NAMALWA (cell line): ENCODE measurements at places on chromosomes 6 and 20.

DNA sequence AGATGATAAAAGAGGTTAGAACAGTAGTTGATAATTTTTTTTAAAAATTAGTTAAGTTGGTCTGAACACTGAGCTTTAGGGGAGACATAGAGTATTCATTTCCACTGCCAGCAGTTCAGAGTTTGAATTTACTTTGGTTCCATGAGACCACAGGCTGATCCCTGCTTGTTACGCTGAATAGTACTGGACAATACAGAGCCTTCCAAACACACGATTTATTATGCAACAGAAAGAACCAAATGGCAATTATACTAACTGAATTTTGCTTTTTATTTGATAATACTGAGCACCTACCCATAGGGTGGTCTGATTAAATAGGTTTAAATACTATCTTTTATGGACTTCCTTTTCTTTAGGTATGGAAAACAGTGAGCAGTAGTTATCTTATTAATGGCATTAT is 111.4 kb downstream of the POPDC3 start:
- no peak for DNase-seq

DNA sequence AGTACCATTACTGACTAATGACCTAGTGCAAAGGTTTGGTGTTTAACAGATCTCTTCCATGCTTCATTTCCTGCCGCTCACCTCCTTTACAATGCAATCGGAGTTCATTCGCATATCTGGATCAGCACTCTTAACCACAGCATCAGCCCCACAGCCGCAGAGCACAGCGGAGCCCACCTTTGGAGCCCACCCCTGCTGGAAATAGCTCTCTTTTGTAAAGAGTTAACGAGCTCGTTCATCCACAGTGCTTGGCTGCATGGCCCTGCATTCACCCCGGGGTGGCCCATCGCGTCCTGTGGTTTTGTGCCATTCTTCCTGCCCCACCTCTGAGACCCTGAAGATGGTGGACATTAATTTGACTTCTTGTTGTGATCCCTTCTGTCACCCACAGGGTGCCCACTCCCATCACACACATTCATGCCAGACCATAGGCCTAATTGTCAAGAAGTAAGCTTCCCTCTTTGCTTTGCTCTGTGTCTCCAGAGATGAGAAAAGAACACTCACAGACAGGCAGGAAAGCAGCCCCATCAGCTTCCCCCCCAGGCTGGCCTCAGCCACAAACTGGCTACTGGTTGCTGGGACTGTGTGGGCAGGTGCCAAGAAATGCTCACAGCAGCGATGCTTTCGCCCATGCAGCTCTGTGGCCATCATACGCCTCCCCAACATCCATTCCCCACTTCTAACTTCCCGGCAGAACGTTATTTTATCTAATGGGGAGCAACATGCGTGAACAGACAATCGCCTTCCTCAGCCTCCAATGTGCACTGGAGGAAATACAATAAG is 167.0 kb downstream of the LRFN2 start:
- no peak for DNase-seq

DNA sequence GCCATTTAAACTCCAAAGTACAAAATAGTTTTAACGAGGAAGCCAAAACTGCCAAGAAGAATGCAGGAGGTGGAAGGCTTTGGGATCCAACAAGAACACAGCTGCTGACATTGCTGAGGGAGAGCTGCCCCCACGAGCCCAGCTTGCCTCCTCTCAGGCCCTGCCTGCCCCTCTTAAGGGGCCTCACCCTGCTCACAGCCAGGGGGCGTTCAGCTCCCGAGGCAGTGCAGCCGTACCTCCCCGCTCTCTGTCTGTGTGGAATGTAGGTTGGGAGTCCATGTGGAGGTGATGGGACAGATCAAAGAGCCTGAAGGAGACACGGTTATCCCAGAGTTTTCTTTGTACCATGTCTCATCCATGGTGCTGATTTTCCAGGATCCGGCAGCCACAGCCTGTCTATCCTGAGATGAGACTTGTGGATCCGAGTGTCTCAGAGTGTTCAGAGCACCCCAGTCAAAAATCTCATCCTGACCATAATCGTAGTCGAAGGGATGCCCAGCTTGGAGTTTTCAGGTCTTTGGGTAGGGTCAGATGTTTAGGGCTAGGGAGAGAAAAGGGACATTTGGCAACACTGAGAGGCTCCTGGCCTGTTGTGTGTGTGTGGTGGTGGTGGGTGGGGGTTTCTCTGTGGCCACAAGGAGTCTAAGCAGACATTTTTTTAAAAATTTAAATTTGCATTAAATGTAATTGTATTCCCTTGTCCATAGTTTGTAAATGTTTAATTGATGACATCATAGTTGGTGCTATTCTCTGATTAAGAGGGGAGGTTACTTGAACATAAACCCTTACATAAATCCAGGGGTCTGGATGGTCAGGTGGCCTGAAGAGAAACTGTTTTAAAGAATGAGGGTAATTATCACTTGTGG is 111.4 kb upstream of the CLDN20 start:
- DNase-seq = no peak

DNA sequence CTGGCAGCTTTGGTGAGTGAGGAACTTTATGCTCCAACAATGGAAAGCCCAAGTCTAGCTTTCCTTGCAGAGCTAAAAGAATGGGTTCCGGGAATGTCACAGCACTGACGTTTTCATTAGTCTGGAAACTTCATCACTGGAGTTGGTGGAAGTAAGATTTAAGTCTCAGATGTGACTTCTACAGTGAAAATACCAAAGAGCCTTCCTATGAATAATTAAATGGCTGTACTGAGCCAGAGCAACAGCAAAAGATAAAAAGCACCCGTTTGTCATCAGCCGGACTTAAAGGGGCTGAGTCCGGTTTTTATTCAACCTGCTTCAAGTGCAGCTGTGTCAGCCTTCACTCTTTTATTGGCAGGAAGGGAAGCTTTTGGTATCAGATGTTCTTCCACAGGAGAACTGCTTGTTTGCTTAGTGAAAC is 46.5 kb upstream of the SHLD1 start:
- DNase-seq = no peak

DNA sequence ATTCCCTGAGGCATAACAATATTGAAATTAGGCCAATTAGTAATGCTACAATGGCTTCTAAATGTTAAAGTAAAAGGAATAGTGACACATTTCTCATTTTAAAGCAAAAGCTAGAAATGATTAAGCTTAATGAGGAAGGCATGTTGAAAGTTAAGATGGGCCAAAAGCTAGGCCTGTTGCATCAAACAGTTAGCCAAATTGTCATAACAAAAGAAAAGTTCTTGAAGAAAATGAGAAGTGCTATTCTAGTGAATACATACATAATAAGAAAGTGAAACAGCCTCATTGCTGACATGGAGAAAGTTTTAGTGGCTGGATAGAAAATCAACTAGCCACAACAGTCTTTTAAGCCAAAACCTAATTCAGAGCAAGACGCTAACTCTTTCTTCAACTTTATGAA is 12.9 kb downstream of the OR2A4 start:
- DNase-seq = no peak

DNA sequence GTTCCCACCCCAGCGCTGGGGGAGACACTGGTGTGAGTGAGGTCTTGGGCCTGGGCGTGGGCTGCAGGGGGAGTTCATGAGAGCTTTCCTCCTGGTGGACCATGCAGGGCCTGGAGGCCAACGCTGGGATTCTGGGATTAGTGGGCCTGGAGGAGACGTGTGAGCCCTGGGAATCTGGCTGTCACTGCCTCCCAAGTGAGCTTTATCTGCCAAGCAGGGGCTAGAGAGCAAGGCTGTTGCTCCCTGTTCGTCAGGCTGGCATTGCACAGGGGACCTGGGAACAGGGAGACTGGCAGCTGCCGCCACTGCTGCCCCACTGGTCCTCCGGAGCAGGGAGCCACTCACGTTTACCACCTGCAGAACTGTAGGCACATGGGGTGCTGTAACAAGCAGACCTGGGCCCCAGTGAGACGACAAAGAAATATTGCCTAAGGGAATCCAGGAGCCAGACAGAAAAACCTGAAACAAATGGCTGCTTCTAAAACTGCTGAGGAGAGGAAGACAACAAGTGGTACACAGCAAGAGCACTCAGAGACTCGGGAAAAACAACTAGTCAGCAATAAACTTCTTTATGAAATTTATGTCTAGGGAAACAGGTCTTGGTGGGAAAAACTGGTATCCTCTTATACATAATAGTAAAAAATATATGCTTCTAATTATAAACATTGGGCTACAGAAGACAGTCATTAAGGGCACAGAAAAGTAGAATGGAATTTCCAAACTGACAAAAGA is 45.2 kb downstream of the PPP1R3G start:
- DNase-seq = no peak

DNA sequence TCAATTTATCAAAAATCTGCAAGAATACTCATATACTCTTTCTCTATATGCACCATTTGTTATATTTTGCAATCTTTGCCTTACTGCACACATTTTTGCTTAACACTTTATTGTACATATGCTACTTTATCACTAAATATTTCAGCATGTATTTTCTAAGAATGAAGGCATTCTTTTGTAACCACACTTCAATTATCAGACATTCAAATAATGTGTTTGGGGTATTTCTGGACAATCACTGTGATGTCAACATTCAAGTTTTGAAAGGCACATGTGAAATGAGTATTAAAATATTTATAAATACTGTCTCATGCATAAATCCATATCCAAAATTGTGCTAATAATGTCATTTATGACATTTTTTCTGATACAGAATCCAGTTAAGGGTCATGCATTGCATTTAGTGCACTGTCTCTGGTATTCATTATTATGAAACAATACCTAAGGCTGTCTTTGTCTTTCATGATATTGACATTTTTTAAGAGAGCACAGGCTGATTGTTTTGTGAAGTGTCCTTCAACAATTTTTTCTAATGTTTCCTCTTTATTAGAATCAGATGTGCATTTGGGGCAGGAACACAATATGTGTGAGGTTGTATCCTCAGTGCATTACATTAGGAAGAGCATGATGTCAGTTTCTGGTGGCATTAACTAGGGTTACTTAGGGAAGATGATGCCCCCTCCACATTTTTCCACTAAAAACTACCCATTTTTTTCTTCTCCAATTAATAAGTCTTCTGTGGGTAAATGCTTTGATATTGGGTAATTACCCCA is 105.7 kb downstream of the MTFR2 start:
- DNase-seq = no peak

DNA sequence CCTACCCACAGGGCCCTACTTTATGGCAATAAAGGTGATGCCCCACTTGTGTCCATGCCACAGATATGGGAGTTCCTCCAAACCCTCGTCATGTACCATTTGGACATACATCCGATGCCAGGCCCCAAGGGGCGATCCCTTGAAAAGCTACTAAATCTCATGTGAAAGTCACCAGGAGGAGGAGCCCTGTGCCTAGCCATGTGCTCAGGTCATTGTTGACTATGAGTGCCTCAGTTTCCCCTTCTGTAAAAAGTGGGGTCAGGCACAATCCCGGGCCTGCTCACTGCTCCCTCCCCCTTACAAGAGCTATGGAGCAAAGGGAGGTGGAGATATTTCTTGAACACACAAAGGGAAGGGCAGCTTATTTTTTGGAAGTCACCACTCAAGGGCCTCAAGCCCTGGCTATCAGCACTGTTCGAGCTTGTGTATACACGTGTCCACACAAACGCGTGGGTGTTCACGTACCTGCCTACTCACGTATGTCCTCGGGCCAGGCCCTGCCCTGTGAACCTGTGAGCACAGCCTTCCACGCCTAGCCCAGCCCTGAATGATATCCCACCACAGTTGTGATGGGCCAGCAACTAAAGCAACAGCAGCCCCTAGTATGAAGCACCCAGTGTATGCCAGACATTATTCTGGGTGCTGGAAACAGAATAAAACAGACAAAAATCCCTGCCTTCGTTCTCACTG is 1.9 kb downstream of the ACTL10 start:
- DNase-seq = no peak

GRCh38 chr6:62993951-62994350 is 217.3 kb upstream of the FKBP1C start:
- DNase-seq = no peak

GRCh38 chr6:110326609-110327008 is 31.5 kb downstream of the METTL24 start:
- no peak for DNase-seq

DNA sequence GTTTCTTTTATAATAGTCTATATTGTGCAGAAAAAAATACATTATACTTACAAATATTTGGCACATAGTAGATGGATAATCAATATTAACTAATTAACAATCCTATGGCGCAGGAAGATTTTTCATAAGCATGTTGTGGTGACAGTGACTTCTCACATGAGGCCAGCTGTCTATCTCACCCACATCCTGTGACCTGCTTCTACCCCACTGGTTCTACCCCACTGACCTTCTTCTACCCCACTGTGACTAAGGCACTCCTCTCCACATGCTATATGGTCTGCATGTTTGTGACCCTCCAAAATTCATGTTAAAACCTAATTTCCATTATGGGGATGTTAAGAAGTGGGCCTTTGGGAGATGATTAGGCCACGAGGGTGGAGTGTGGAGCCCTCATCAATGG is 394.8 kb upstream of the AGPAT4 start:
- DNase-seq = no peak

DNA sequence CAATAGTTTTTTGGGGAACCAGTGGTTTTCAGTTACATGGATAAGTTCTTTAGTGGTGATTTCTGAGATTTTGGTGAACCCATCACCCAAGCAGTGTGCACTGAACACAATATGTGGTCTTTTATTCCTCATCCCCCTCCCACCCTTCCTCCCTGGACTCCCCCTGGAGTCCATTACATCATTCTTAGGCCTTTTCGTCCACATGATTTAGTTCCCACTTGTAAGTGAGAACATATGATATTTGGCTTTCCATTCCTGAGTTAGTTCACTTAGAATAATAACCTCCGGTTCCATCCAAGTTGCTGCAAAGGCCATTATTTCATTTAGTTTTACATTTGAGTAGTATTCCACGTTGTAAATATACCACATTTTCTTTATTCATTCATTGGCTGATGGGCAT is 28.3 kb downstream of the RPP40 start:
- DNase-seq = no peak

GRCh38 chr20:22940350-22940749 is 94.8 kb upstream of the SSTR4 start:
- no peak for DNase-seq

- no peak for DNase-seq
Measured at GRCh38 chr6:90098001-90098531, 198.6 kb downstream of the BACH2 start.

GRCh38 chr20:8803065-8803464 is 265.8 kb upstream of the PLCB4 start:
- no peak for DNase-seq

GRCh38 chr6:6474170-6474920 is 114.2 kb upstream of the LY86 start:
- no peak for DNase-seq

- DNase-seq = no peak
Measured at GRCh38 chr20:13995841-13996240, 525 bp downstream of the MACROD2 start.

- DNase-seq = no peak
Measured at GRCh38 chr20:53175135-53175780, 203.1 kb downstream of the TSHZ2 start.

GRCh38 chr6:133205304-133205703 is 35.9 kb upstream of the EYA4 start:
- no peak for DNase-seq
